Prostate gland (tissue), 2 donors: ENCODE measurements at places on chromosomes 13 and 19. TPM values are rescaled to one million over a fixed set of nuclear protein-coding genes. Genes with fewer than 3 reads are reported as not detected.
A peak's percentile ranks its signal among the peaks of the same experiment; 100 is the strongest.

DNA sequence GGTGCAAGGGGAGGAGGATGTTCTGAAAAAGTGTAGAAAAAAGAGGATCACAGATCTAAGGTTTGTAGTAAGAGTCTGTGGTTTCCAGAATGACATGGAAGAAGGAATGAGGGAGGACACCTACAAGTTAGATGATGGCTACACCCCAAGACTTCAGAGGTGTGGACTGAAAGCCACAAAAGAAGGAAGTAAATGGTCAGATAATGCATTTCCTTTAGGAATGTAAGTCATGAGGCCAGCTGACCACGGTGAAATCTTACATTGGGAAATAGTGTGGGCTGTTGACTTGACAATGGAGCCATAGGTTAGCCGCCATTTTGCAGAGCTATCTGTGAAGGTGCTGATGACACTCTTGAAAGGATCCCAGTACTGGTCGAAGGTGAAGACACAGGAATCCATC lies 25.3 kb upstream of the FBXO27 start:
- DNase-seq = no peak

The SLC8A2 gene
- total RNA-seq = 1.3 TPM

DNA sequence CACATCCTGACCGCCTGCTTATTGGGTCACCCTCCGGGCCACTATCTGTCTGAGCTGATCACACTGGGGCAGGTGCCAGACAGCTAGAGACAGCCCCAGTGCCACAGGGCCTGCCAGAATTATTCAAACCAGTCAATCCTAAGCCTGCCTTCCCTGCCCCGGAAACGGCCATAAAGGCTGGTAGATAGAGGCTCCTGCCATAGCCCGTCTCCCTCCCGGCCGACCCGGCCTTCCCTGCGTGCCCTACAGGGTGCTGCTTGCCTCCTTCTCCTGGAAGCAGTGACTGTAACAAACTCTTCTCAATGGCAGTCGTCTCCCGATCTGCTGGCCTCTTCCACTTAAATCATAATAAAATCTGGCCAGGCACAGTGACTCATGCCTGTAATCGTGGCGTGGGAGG lies 158.6 kb upstream of the SOX1 start:
- no peak for DNase-seq

The ZNF536 gene
- 42.0 TPM for total RNA-seq

- no peak for DNase-seq
Observed at GRCh38 chr13:99465454-99465853, 35.8 kb upstream of the TM9SF2 start.

DNA sequence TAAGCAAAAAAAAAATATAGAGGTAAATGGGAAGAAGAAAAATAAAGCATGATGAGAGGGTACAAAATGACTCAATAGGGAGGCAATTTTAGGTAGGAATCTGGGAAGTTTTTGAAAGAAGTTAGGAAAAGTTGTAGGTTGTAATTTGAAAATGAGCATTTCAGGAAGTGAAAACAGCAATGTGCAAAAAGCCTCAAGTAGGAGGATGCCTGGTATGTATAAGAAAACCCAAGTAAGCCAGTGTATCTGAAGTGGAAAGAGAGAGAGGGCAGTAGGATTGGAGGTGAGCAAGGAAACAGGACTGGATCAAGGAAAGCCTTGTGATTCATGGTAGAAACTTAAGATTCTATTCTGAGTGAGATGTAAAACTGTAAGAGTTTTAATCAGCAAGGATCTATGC lies 121.6 kb upstream of the SPRY2 start:
- DNase-seq = no peak

The IL17D gene
- 3.7 TPM for total RNA-seq

- DNase-seq = no peak
Observed at GRCh38 chr19:22623841-22624221, 10.3 kb upstream of the ZNF492 start.

DNA sequence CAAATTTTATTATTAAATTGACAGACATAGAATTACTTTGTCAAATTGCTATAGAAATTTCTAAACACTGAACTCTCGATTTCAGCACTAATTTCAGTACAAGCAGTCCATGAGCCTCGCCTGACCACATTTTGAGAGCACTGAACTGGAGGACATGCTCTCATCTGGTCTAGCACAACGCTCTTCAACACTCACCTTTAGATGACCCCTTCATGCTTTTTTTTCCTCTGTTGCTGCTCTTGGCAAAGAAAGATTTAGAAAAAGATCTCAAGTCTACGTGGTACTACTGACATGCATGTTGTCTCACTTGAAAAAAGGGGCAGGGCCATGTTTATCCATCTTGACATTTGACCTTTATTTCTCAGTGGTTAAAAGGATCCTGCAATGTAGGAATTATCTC lies 981.5 kb downstream of the DIAPH3 start:
- no peak for DNase-seq

The TPTE2 gene
- total RNA-seq = 1.1 TPM

- no peak for DNase-seq
Observed at GRCh38 chr13:77729502-77730221, 32.2 kb downstream of the SLAIN1 start.

DNA sequence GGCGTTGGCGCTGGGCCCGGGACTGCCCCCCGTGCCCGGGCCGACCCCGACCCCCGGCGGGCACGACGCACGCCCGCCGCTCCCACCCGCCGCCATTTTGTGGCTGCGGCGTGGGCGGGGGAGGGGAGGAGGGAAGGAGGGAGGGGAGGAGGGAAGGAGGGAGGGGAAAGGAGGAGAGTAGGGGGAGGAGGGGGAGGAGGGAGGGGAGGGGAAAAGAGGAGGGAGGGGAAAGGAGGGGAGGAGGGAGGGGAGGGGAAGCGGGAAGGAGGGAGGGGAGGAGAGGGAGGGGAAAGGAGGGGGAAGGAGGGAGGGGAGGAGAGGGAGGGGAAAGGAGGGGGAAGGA lies at the start of gene BTBD2:
BTBD2 (minus strand) TSS at position 107 of the 343 bp plus-strand sequence; CDS start at position 96, 11 bp downstream.
- DNase-seq = peak; percentile 53

GRCh38 chr13:82370316-82370715 lies 1512.0 kb downstream of the SLITRK1 start:
- no peak for DNase-seq

DNA sequence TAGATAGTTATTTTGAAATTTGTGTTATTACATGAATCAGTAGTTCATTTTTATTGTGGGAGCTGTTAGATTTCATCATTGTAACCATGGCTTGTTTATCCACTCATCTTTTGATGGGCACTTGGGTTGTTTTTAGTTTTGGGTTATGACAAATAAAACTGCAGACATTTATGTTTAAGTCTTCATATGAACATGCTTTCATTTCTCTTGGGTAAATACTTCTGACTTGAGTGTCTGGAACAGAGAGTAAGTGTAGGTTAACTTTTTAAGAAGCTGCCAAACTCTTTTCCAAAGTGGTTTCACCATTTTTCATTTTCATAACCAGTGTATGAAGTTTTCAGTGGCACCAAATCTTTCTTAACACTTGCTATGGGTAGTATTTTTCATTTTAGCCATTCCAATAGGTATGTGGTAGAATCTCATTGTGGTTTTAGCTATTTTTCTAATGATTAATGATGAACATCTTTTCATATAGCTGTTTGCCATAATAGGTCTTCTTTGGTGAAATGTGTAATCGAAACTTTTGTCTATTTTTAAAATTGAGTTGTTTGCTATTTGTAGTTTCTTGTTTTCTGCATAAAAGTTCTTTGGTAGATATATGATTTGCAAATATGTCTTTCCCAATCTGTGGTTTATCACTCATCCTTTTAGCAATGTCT lies 17.9 kb downstream of the SLAIN1 start:
- no peak for DNase-seq

The KLK2 gene
- total RNA-seq = 3,344 TPM

GRCh38 chr19:38267761-38268483 lies 3.5 kb downstream of the SPINT2 start:
- peak; percentile 51 for DNase-seq

- no peak for DNase-seq
Observed at GRCh38 chr13:62653371-62653770, 1237.7 kb upstream of the PCDH20 start.

The JAK3 gene
- 10.1 TPM for total RNA-seq

- DNase-seq = no peak
Observed at GRCh38 chr19:16351133-16351809, 26.6 kb downstream of the KLF2 start.

DNA sequence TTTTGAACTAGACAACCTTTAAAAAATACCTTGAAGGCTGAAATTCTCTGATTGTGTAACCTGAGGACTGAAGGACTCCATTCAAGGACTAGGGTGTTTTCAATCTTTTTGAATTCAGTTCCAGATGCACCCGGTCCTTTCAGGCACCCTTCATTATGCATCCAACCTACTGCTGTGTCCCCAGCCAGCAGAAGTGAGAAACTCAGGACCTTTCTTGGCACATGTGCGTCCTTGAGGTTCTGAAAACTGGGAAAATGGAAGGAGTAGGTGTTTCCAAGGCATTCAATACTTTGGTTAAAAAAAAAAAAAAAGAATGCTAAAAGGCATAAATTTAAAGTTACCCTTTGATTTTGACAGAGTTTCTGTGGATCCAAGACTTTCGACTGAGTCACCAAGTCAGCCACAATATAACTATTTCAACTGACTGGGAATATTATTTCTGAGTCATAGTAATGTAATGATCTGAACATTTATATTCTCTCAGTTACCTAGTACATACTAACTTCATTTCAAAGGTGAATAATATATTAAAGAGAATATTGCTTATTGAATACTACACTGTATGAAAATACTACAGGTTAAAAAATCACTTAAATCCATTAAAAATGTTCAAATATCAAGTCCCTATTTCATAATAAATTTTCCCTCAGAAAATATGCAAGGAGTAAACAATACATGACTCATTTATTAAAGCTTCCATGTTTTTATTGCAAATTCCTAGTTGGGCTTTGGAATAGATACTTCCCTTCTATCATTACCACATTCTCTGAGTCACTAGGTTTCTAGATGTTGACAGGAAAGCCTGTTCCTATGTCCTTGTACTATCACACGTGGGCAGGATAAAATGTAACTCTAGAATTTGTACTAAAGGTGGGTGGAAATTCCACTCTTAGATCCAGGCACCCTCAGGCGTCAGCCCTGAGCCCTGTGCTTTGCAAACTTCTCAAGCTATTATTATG lies 2.4 kb upstream of the ITGBL1 start:
- no peak for DNase-seq

GRCh38 chr19:49679771-49680413 lies 2.8 kb downstream of the PRMT1 start:
- no peak for DNase-seq

DNA sequence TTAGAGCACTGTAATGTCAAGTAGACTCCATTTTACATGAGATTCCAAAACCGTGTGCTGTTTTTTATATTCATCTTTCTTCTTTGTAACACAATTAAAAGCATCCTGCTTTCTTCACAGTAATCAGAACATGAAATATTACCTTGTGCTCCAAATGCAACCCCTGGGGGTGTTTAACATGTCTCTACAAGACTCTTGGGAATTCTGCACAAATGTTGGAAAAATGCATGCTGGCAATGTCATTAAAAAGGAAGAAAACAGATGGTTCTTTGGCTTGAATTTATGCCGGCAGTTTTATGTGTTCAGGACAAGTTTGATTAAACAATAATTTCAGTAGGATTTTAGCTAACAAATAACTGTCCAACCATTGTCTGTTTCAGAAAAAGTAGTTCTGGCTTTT lies 159.1 kb downstream of the LIG4 start:
- no peak for DNase-seq

- peak; percentile 22 for DNase-seq
Observed at GRCh38 chr19:29714953-29715700, at the start of gene C19orf12. TSS of gene C19orf12 (minus strand) at chr19:29715261. CDS start at chr19:29708413, 6,848 bp downstream.

DNA sequence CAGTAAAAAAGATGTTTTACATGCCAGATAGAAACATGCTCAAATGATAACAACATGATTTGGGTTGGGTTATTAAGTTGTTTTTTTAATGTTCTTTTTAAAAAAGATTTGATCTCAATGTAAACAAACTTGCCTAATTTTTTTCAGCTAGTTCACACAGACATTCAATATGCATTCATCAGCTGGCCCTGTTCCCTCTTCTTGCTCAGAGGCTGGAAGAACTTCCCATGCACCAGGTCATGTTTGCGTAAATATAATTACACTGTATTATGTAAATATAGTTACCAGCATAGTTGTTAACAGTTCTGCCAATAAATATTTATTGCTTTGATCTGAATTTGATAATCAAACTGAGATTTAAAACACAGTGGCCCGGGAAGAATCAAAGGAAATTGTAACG lies 70.6 kb downstream of the ATP11A start:
- DNase-seq = no peak

- DNase-seq = no peak
Observed at GRCh38 chr19:32896516-32897214, 27.1 kb upstream of the SLC7A9 start.

DNA sequence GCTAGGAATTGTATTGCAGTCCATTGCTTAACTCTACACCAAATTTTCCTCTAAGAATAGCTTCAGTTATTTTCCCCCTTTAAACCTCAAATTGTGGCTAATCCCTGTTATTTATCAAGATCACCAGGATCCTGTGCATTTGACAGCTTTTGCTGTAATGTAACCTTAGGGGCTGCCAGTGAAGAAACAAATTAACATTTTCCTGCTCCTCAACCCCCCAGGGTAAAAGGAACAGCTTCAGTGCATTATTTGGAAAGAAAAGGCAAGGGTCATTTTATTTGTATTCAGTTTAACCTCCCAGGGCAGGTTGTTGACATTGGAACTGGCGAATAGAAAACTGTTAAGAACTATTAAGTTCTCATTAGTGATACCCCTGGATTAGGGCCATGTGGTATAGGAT lies 57.0 kb downstream of the PCDH20 start:
- DNase-seq = no peak

The ARRDC5 gene
- 1.2 TPM for total RNA-seq

DNA sequence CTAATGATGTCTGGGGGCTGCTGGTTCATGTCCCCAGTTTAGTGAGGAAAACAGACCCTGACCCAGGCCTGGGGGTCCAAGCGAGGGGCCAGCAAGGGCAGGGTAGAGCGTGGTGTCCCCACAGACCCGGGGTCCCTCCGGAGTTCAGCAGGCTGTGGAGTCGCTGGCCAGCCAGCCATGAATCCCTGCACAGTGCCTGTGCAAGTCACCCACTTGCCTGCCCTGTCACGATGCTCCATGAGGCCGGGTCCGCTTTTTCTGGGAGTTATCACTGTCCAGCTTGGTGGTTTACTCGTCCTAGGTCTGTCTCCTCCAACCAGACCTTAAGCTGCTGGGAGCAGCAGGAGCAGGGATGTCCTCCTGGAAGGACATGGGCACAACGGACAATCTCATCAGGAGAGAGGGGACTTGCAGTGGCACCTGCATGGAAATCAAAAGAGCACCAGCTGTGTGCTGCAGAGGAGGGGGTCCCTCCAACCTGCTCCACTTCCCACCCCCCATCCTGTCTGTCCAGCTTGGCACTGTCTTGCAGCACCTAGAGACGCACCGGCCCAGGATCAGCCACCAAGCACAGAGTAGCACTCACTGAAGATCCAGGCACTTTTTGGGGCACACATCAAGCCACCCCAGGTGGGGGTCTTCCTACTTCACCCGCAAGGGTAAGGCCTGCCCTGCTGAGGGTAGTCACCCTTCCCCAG lies 121.8 kb downstream of the URI1 start:
- no peak for DNase-seq

GRCh38 chr19:31378404-31378803 lies 29.2 kb upstream of the TSHZ3 start:
- peak; percentile 38 for DNase-seq

The PLVAP gene
- 35.4 TPM for total RNA-seq

- no peak for DNase-seq
Observed at GRCh38 chr13:46643165-46643777, 90.3 kb downstream of the LRCH1 start.
